T-helper 2 cell treated with Interferon-gamma antibody and Interleukin-4, amounts not matched to agents 5 μg/mL and 100 μg/mL, for 36 hours (primary cell): ENCODE measurements at places on chromosomes 3 and 15.

GRCh38 chr3:17044855-17045254 lies 160.1 kb downstream of the PLCL2 start:
- peak overlapping the region; percentile 31 for H3K4me3 ChIP-seq

DNA sequence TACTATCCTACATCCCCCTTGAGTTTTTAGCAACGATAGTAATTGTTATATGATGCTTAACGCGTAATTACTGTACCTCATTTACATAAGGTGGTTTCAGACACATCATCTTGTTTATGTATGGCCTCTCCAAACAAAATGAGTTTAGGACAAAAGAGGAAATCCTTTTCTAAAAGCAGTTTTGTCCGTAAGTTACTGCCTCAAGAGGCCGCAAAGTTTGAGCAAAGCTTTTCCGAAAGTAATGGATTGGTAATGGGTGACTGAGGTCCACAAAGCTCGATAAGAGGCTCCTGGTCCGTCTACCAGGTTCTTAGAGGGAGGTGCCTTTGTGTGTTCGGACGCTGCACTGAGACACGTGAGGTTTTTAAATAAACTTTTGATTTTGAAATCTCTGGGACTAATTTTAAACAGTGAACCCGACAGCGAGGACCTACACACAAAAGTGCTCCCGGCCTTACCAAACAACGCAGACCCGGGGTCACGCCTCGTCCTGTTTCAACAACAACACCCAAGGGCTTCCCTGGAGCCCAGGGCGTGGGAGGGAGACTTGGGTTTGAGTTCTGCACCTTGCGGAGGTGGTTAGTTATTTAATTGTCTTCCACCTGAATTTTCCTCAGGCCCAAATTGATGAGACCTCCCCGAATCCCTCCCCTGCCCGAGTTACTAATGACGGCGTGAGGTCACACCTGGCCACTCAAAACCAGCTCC lies 456 bp upstream of the C15orf61 start:
- peak overlapping the region; percentile 83 for H3K4me3 ChIP-seq
- no peak for DNase-seq
- peak overlapping the region; percentile 87 for H3K27ac ChIP-seq

DNA sequence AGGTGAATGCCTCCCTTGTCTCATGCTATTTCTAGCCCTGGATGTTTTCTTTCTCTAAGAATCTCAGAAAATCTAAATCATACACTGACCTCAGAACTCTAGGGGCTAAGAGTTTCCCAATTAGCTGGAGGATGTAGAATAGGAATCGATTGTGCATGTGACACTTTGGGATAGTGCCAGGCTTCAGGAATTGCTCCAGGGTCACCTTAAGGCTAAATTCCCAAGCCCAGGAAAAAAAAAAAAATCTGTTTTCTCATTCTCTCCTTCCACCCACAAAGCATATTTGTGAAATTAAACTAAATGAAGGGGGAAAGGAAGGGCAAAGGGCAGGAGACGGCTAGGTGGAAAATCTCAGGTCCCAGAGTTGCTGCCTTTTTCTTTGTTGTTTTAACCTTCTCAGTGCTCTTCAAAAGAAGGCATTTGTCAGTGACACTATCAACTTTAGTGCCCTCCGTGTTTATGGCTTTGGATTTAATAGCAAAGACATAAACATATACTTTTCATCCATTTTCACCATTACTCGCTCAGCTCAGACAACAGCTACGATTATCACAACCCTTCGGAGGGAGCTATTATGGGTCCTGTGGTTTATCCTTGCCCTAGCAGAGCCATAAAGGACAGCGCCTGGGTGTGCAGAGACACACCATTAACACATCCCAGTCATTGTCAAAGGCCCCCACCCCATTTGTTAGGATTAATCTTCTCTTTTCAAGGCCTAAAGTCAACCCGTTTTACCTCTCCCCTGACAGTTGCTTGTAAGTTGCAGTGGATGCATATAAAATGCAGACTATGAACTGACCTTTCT lies 271.7 kb downstream of the PDZRN3 start:
- H3K27ac ChIP-seq = no peak overlapping the region
- no peaks in the 10 kb centered on the region for H3K36me3 ChIP-seq
- no peak overlapping the region for H3K4me3 ChIP-seq
- no peak for DNase-seq

DNA sequence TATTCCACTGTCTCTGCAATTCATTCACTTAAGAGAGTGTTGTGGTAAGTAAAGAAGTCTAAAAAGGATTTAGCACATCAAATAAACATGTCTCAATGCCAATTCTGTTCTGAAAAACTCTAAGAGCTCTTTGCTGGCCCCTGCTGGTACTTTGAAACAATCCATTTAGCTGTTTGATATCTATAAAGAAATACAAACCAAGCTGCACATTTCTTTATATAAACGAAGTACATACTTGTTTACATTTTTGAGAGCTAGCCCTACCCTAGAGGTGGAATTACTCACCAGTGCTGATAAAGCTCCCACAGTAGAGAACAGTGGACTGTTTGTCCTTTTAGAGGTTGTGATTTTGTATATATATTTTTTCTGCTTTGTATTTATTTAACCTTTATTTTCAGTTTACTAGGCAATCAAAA lies 75.5 kb downstream of the NEDD4 start:
- H3K4me1 ChIP-seq = no peaks in the 10 kb centered on the region
- DNase-seq = no peak
- no peak overlapping the region for H3K4me3 ChIP-seq
- no peak overlapping the region for H3K27ac ChIP-seq
- no peaks in the 10 kb centered on the region for H3K36me3 ChIP-seq

DNA sequence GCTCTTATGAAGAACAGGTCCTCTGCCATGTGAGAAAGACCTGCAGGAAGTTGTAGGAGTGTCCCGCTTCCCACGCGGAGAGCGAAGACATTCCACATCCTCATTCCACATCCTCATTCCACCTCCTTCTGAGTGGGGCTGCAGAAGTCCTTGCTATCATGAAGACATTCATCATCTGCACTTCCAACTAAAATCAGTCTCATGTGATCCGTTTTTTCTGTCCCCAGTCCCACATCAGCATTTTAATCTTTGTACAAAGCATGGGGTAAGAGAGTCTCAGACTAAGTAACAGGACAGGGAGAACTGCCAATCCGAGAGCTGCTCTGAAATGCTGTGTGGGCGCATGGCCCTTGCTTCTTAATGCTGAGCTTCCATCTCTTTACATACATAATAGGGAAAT lies 227.2 kb downstream of the RSRC1 start:
- H3K4me1 ChIP-seq = no peaks in the 10 kb centered on the region
- no peaks in the 10 kb centered on the region for H3K27me3 ChIP-seq
- DNase-seq = no peak
- H3K27ac ChIP-seq = no peak overlapping the region

GRCh38 chr15:47820747-47821319 lies 103.5 kb downstream of the SEMA6D start:
- H3K27ac ChIP-seq = no peak overlapping the region
- no peaks in the 10 kb centered on the region for H3K4me1 ChIP-seq
- no peaks in the 10 kb centered on the region for H3K36me3 ChIP-seq
- DNase-seq = no peak
- no peak overlapping the region for H3K4me3 ChIP-seq

DNA sequence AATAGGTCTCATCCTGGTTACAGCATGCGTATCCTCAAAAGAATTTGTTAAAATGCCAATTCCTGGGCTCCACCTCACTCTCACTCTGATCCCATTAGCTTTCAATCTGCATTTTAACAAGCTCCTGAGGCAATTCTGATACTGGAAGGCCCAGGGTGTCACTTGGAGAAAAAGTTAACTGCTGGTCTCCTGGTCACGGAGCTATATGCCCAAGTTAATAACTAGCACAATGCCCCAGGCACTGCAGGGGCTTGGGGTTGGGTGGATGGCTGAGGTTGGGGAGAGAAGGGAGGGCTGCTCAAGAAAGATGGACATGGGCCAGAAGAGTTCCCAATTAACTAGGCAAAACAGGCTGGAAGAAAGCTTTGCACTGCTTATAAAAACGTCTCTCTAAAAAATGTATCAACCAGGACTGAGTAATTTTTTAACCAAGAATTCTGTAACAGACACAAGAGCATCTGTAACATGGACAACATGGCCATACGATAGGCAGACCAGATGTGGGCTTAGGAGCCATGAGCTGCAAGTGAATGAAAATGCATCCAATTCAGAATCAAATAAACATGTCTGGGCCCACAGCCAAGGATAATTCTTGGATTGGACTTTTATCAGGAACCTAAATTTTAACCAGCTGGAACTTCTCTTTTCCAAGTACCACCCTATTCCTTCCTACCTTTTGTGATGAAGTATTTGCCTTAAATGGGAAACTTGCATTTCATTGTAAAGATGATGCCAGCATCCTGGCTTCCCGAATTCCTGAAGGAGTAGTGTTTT lies 4.2 kb downstream of the IL17RD start:
- no peak overlapping the region for H3K4me3 ChIP-seq
- H3K4me1 ChIP-seq = peaks cover 14% of the 10 kb centered on the region
- H3K27me3 ChIP-seq = peaks cover 64% of the 10 kb centered on the region
- DNase-seq = no peak
- H3K27ac ChIP-seq = no peak overlapping the region

- H3K36me3 ChIP-seq = no peaks in the 10 kb centered on the region
- H3K27me3 ChIP-seq = peaks cover 5% of the 10 kb centered on the region
- no peak overlapping the region for H3K4me3 ChIP-seq
- H3K4me1 ChIP-seq = peaks cover 9% of the 10 kb centered on the region
- DNase-seq = no peak
These were observed 97.4 kb upstream of the KLF13 start for GRCh38 chr15:31228980-31229826.

DNA sequence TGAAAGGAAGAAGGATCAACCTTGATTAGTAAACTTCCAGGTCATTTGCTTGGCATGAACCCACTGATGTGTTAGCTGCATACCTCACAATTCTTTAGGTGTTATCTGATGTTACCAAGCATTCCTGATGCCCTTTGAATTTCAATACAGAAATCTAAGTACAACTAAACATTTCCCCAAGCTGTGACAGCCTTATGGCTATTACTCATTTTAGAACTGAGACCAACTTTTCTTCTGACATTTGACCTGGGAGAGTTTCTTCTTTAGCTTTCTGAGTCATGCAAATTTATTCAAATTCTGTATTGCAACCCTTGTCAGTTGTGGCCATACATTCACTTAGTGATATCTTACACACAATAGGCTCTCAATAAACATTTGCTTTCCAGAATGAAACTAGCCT lies 124.3 kb downstream of the TIGIT start:
- H3K4me1 ChIP-seq = peaks cover 15% of the 10 kb centered on the region
- no peak overlapping the region for H3K27ac ChIP-seq
- H3K36me3 ChIP-seq = no peaks in the 10 kb centered on the region
- DNase-seq = peak; percentile 29
- no peak overlapping the region for H3K4me3 ChIP-seq
- no peaks in the 10 kb centered on the region for H3K27me3 ChIP-seq

GRCh38 chr15:96273317-96274086 lies 57.0 kb upstream of the NR2F2 start:
- peak; percentile 22 for DNase-seq
- no peak overlapping the region for H3K4me3 ChIP-seq
- H3K27ac ChIP-seq = no peak overlapping the region
- no peaks in the 10 kb centered on the region for H3K36me3 ChIP-seq
- no peaks in the 10 kb centered on the region for H3K4me1 ChIP-seq
- no peaks in the 10 kb centered on the region for H3K27me3 ChIP-seq

- H3K27ac ChIP-seq = no peak overlapping the region
- DNase-seq = no peak
- H3K4me1 ChIP-seq = no peaks in the 10 kb centered on the region
- no peaks in the 10 kb centered on the region for H3K36me3 ChIP-seq
These were observed 148.8 kb downstream of the KCNMB2 start for GRCh38 chr3:178684881-178685590.
